ENCODE measurements at places on chromosomes 16 and 17. TPM values are rescaled to one million over a fixed set of nuclear protein-coding genes. Genes with fewer than 3 reads are reported as not detected.

The PIPOX gene
- total RNA-seq = 8.4 TPM

The CA7 gene
- not detected for total RNA-seq

The KRT24 gene
- total RNA-seq = 0.42 TPM

GRCh38 chr17:75995385-75995925, 5.2 kb upstream of the CDK3 start:
- no peak for DNase-seq

DNA sequence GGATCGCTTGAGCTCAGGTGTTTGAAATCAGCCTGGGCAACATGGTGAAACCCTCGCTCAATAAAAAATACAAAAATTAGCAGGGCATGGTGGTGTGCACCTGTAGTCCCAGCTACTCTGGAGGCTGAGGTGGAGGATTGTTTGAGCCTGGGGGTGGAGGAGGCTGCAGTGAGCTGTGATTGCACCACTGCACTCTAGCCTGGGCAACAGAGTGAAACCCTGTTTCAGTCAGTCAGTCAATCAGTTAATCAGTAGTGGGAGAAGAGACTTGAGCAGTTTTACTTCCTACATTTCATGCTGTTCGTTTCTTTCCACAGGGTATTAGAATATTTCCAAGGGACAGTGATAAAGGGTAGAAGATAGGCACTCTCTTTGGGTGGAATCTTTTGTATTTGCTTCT, 8.8 kb downstream of the MAP3K3 start:
- no peak for DNase-seq

Measured in esophagus muscularis mucosa (tissue), 4 donors.